Osteocyte (in vitro differentiated cells): ENCODE measurements at places on chromosomes 1 and 21. TPM values are rescaled to one million over a fixed set of nuclear protein-coding genes. Genes with fewer than 3 reads are reported as not detected.

The CR2 gene
- total RNA-seq = not detected in 2 replicates

The GJB4 gene
- total RNA-seq = not detected in 2 replicates

The GJA4 gene
- total RNA-seq = not detected in 2 replicates

The ARHGAP29 gene
- total RNA-seq = 180 and 187 TPM in 2 replicates

The GJA9 gene
- total RNA-seq = not detected in 2 replicates

The ODF2L gene
- total RNA-seq = 44.6 and 50.6 TPM in 2 replicates

The PDZK1 gene
- 0.31 and 0.40 TPM in 2 replicates for total RNA-seq

The CDC73 gene
- total RNA-seq = 69.5 and 73.3 TPM in 2 replicates

The EPHA2 gene
- 152 and 155 TPM in 2 replicates for total RNA-seq

- DNase-seq = no peak
- no peak overlapping the region for H3K27ac ChIP-seq
- H3K4me1 ChIP-seq = peaks cover 18% of the 10 kb centered on the region
These were observed 2.2 kb upstream of the FALEC start for GRCh38 chr1:150513351-150513791.

DNA sequence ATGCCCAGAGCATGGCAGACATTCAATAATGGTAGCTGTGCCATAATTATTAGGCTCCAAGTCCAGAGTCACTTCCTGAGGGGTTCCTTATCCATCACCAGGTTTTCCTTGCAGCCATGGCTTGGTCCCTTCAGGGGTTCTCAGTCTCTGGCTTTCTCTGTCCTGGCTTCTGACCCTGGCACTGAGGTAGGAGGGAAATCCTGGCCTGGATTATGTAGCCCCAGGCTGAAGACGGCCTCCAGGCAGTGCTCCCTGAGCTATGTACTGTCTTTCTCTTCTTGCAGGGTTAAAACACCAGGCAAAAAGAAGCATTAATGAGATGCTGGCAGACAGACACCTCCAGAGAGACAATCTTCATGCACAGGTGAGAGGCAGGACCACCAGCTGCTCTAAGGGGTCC is 9.5 kb upstream of the PADI3 start:
- H3K4me3 ChIP-seq = no peak overlapping the region
- no peaks in the 10 kb centered on the region for H3K27me3 ChIP-seq
- H3K4me1 ChIP-seq = peaks cover 62% of the 10 kb centered on the region
- H3K36me3 ChIP-seq = no peaks in the 10 kb centered on the region
- peak overlapping the region; percentile 31 for H3K27ac ChIP-seq
- DNase-seq = no peak

GRCh38 chr1:14939527-14940284 is 213.8 kb upstream of the TMEM51 start:
- no peaks in the 10 kb centered on the region for H3K27me3 ChIP-seq
- DNase-seq = no peak
- peak overlapping the region; percentile 78 for H3K27ac ChIP-seq
- H3K36me3 ChIP-seq = no peaks in the 10 kb centered on the region
- H3K4me1 ChIP-seq = peaks cover 67% of the 10 kb centered on the region
- no peak overlapping the region for H3K4me3 ChIP-seq

GRCh38 chr1:86704972-86705664 is 742 bp downstream of the SH3GLB1 start:
- peaks cover 36% of the 10 kb centered on the region for H3K4me1 ChIP-seq
- DNase-seq = peak; percentile 87
- H3K36me3 ChIP-seq = peaks cover 6% of the 10 kb centered on the region
- peak overlapping the region; percentile 99 for H3K27ac ChIP-seq
- peak overlapping the region; percentile 99 for H3K4me3 ChIP-seq
- H3K27me3 ChIP-seq = peaks cover 3% of the 10 kb centered on the region

DNA sequence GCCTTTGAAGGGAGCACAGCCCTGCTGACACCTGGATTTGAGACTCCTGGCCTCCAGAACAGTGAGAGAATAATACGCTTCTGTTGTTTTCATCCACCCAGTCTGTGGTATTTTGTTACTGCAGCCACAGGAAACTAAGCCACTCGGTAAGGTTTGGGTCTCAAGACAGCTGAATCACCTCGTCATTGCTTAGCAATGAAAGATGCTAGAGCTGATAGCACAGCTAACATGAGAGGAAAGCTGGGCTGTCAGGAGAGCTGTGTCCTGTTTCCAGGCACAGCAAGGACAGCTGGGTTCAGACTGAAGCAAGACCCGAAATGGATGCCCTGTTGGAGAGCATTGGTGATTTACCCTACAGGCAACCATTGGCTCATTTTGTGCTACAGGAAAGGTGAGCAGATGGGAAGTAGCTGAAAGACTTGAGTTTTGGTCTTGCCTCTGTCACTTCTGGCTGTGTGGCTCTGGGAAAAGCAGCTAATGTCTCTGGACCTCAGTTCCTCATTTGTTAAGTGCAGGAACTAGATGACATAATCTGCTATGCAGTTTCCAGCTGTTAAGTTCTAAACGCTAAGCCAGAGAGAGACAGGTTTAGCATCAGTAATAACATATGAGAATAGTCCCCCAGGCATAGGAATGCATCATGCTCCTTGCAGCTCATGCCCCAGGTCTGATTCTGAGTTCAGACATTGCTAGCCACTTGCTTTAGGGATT is 58.0 kb downstream of the CLIC6 start:
- no peaks in the 10 kb centered on the region for H3K36me3 ChIP-seq
- no peak overlapping the region for H3K27ac ChIP-seq
- H3K27me3 ChIP-seq = peaks cover 5% of the 10 kb centered on the region
- no peak for DNase-seq
- peaks cover 7% of the 10 kb centered on the region for H3K4me1 ChIP-seq

- peaks cover 22% of the 10 kb centered on the region for H3K4me1 ChIP-seq
- no peaks in the 10 kb centered on the region for H3K27me3 ChIP-seq
- no peak overlapping the region for H3K4me3 ChIP-seq
- peak overlapping the region; percentile 77 for H3K27ac ChIP-seq
- no peaks in the 10 kb centered on the region for H3K36me3 ChIP-seq
These were observed 24.2 kb upstream of the ITPKB start for GRCh38 chr1:226762988-226763904.

- H3K27ac ChIP-seq = peak overlapping the region; percentile 90
- H3K36me3 ChIP-seq = no peaks in the 10 kb centered on the region
- no peak overlapping the region for H3K4me3 ChIP-seq
- no peak for DNase-seq
- no peaks in the 10 kb centered on the region for H3K27me3 ChIP-seq
- peaks cover 62% of the 10 kb centered on the region for H3K4me1 ChIP-seq
These were observed 51.0 kb upstream of the ERRFI1 start for GRCh38 chr1:8077120-8077573.

DNA sequence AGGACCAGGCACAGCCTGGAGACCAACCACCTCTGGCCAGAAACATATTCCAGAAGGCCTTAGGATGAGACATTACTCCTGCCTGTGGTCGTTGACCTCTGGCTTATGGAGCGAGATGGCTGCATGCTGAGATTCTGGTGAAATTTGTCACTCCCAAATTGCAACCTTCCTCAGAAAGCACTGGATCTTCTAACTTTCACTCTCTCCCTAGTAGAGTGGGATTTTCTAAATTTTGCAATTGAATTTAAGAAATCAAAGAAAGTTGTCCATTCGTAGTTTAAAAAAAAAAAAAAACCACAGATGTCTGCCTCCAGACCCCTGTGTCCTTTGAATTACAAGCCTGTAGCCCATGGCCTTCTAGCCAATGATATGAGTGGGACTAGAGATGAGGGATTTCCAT is 28.6 kb upstream of the IL10 start:
- H3K4me3 ChIP-seq = no peak overlapping the region
- H3K27ac ChIP-seq = no peak overlapping the region
- H3K4me1 ChIP-seq = no peaks in the 10 kb centered on the region

DNA sequence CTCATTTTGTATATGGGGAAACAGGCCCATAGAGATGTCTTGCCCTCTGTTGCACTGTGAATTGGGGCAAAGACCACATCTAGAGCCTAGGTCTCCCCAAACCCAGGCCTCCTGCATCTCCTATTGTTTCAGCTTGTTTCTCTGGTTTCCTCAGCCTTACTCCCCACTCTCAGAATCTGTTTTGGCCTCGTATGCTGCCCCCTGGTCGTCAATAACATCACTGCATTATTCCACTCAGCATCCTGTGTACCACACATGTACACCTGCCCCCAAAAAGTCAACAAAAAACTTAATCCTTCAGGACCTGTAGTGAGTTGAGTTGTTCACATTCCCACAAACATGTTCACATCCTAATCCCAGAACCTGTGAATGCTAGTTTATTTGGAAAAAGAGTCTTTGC is 184.8 kb downstream of the BRINP2 start:
- H3K27ac ChIP-seq = no peak overlapping the region
- H3K27me3 ChIP-seq = no peaks in the 10 kb centered on the region
- no peak overlapping the region for H3K4me3 ChIP-seq
- no peaks in the 10 kb centered on the region for H3K36me3 ChIP-seq
- DNase-seq = no peak

GRCh38 chr1:46408356-46409062 is 14.4 kb downstream of the FAAH start:
- no peak overlapping the region for H3K27ac ChIP-seq
- H3K27me3 ChIP-seq = no peaks in the 10 kb centered on the region
- DNase-seq = no peak
- peaks cover 10% of the 10 kb centered on the region for H3K4me1 ChIP-seq

DNA sequence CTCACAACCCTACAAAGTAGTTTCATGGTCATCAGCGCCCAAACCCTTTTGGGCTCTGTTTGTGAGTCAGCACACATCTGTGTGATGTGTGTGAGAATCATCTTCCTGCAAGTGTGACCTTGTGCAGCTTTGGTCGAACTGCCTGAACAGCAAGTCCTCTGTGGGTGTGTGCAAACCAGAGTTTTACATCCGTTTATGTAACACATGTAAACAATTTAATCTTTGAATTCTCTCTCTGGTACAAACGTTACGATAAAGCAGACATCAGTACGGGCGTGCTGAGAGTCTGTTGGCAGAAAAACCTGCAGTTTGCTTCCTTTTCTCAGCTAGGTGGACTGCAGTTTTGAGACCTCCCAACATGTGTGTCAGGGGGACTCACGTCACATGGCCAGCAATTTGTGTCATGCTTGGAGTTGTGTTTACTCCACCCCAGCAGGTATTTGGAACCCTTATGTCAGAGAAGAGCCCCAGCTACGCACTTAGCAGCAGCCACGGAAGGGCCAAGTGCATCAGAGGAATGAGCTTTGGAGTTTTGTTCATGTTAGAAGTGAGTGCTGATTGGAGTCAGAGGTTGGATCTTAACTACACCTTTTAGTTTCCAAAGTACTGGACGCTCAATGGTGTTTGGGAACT is 230.8 kb downstream of the PAPPA2 start:
- H3K27ac ChIP-seq = no peak overlapping the region
- no peaks in the 10 kb centered on the region for H3K4me1 ChIP-seq
- DNase-seq = no peak
- H3K4me3 ChIP-seq = no peak overlapping the region
- no peaks in the 10 kb centered on the region for H3K36me3 ChIP-seq
- no peaks in the 10 kb centered on the region for H3K27me3 ChIP-seq

DNA sequence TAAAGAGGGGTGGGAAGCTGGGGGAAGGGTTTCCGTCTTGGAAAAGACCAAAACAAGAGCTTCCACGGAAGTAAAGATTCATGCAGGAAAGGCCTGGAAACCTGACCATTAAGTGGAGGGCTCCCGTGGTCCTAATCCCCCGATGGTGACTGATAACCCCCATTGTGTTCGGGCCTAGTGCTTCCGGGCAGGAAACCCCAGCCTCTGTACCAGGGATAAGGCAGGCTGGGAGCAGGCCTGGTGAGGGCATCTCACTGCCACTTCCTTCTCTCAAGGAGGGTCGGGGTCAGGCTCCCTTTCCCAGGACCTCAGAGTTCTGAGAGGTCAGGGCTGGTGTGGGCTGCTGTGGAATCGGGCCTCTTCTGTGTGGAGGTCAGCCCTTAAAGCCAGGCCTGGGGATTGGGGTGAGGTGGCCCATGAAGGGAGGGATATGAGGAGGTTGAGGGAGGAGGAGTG is 136.9 kb downstream of the CDC7 start:
- peaks cover 2% of the 10 kb centered on the region for H3K36me3 ChIP-seq
- H3K4me1 ChIP-seq = no peaks in the 10 kb centered on the region
- H3K4me3 ChIP-seq = no peak overlapping the region
- DNase-seq = no peak
- no peaks in the 10 kb centered on the region for H3K27me3 ChIP-seq

- no peak overlapping the region for H3K4me3 ChIP-seq
- H3K4me1 ChIP-seq = no peaks in the 10 kb centered on the region
- no peaks in the 10 kb centered on the region for H3K36me3 ChIP-seq
- DNase-seq = no peak
- no peak overlapping the region for H3K27ac ChIP-seq
- peaks cover 2% of the 10 kb centered on the region for H3K27me3 ChIP-seq
These were observed 25.2 kb downstream of the CA6 start for GRCh38 chr1:8970870-8971337.

DNA sequence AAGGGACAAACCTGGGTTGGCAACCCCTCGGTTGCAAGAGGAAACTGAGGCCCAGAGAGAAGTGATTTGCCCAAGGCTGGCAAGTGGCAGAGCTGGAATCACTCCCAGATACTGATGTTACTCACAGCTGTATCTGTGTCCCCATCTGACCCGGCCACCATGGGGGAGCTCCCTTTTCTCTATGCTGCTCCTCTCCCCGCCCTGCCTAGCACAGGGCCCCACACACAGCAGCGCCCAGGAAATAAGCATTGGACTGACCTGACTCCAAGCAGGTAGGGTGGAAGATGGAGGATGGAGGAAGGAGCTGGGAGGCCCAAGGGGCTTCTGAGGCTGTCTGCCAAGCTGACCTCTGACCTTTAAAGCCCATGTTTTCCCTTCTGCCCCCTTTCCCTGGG is 3.0 kb upstream of the FBLIM1 start:
- H3K27ac ChIP-seq = no peak overlapping the region
- DNase-seq = no peak
- H3K27me3 ChIP-seq = no peaks in the 10 kb centered on the region

GRCh38 chr1:46284058-46284457 is 19.4 kb downstream of the LRRC41 start:
- H3K4me3 ChIP-seq = no peak overlapping the region
- no peak overlapping the region for H3K27ac ChIP-seq
- no peak for DNase-seq
- peaks cover 35% of the 10 kb centered on the region for H3K36me3 ChIP-seq
- H3K4me1 ChIP-seq = no peaks in the 10 kb centered on the region

DNA sequence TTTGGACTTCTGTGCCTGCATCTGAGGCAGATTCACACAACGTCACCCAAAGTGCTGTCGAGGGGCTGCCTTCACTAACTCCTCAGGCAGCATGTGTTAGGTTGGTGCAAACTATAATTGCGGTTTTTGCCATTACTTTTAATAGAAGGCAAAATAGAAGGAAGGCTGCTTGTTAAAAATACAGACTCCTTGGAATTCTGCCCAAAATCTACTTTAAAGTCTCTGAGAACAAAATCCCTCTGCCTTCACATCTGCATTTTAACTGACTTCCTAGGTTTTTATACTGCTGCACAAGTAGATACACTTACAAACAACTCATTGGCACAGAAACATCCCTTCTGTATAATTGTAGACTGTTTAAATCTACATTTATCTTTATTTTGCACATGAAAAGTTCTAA is 41.3 kb upstream of the SLC19A2 start:
- H3K27ac ChIP-seq = no peak overlapping the region
- H3K36me3 ChIP-seq = no peaks in the 10 kb centered on the region
- no peak for DNase-seq
- H3K27me3 ChIP-seq = peaks cover 28% of the 10 kb centered on the region
- no peaks in the 10 kb centered on the region for H3K4me1 ChIP-seq
